ENCODE measurements at places on chromosomes 2 and 18. TPM values are rescaled to one million over a fixed set of nuclear protein-coding genes. Genes with fewer than 3 reads are reported as not detected.
A peak's percentile ranks its signal among the peaks of the same experiment; 100 is the strongest.

- peak; percentile 20 for DNase-seq
Observed at GRCh38 chr2:726169-726568, 49.0 kb upstream of the TMEM18 start.

GRCh38 chr18:48673853-48674721, 135.3 kb downstream of the CTIF start:
- no peak for DNase-seq

GRCh38 chr2:30862054-30862651, 54.9 kb upstream of the CAPN13 start:
- peak; percentile 71 for DNase-seq

GRCh38 chr18:78770139-78770822, 209.3 kb upstream of the SALL3 start:
- DNase-seq, result no peak

DNA sequence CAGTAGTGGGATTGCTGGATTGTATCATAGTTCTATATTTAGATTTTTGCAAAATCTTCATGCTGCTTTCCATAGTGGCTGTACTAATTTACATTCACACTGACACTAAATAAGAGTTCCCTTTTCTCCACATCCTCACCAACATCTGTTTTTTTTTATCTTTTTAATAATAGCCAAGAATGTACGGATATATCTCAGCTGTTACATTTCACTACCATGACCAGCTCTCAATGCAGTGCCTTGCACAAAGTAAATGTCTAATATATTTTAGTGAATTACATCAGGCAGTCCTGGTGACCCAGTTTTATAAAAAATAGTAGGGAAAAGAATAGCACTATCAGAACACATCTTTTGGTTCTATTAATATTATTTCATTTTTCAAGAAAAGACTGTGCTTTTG, 161.8 kb downstream of the LNPK start:
- no peak for DNase-seq

- no peak for DNase-seq
Observed at GRCh38 chr2:234988491-234988890, 36.7 kb downstream of the SH3BP4 start.

- no peak for DNase-seq
Observed at GRCh38 chr2:199624958-199625357, 167.2 kb upstream of the SATB2 start.

GRCh38 chr2:28341208-28341891, 51.3 kb upstream of the FOSL2 start:
- no peak for DNase-seq

GRCh38 chr18:55918444-55918843, 330.5 kb upstream of the TCF4 start:
- DNase-seq, result no peak

DNA sequence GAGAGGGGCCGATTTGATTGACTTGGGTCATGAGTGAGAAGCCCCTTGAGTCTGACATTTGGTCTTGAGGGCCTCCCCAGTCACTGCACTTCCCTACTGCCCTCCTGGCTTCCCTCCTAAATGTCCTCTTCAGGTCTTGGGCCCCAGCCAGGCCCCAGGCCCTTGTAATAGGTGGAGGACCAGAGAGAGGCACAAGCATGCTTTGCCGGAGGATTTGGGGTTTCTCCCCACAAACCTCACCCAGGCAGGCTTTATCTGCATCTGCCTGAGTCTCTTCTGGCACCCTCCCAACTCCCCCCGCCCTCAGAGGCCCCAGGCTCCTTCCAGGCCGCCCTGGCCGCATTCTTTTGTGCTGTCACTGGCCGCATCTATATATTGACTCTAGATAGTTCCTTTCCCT, 270.7 kb downstream of the HAUS1 start:
- DNase-seq, result no peak

The TMEM37 gene
- total RNA-seq, result not detected

The AQP12A gene
- not detected for total RNA-seq

The HOXD11 gene
- total RNA-seq, result not detected

The ZBTB7C gene
- total RNA-seq, result not detected

The DSG4 gene
- total RNA-seq, result not detected

The CMPK2 gene
- 3.2 TPM for total RNA-seq

The SCYGR4 gene
- total RNA-seq, result not detected

The COL3A1 gene
- total RNA-seq, result not detected

The CIDEA gene
- not detected for total RNA-seq

Measured in activated CD8-positive, alpha-beta T cell treated with anti-CD3 and anti-CD28 coated beads for 36 hours (primary cell).